NCI-H69 (cell line): ENCODE measurements at places on chromosomes 4 and X.

GRCh38 chrX:107741404-107741790, 34.2 kb downstream of the TSC22D3 start:
- DNase-seq = no peak

DNA sequence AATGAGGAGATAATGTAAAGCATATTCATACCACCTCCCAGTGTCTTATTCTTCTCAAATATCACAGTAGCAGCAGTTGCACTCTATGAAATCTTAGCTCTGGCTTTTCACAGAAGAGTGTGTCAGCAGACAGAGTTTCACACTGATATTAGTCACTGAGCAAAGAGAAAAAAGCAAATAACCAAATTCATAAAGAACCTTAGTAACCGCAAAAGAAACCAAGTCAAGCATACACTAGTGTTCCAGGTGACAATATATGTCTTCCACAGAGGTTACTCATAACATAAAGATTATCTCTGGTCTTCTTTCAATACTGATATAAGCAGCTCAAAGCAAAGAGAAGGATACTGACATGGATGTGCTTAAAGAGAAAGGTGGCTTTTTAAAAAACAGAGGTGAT, 181.7 kb upstream of the EDNRA start:
- DNase-seq = no peak

GRCh38 chr4:9765091-9765490, 16.3 kb upstream of the DRD5 start:
- DNase-seq = peak; percentile 2

DNA sequence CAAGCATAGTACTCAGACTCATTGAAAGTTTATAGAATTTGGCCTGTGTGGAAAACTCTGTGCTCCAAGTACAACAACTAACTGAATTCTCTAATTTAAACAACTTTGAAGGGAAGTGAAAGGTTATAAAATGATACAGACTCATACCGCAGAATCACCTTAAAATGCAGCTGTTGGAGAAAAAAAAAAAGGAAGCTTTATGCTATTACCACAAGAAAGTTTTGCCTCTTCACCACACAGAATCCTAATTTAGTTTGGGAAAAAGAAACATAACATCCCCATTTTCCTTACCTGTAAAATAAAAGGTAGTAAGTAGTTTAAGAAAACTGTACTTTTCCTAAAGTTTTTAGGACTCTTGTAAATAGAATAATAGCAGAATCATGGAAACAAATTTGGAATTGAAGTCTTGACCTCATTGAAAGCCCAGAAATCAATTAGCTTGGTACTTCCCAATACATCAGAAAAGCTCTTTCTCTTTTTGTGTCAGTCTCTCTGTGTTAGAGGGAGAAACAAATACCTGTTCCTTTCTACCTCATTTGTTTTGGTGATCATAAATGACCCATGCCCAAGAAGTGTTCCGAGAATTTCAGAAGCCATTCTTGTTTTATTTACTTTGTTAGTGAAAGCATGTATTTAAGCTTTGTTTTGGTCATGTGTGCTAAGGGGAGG, 78.8 kb downstream of the NFKB1 start:
- DNase-seq = no peak

GRCh38 chr4:151294833-151295496, 18.0 kb downstream of the PRSS48 start:
- no peak for DNase-seq
